ENCODE measurements at places on chromosomes 4 and X.

DNA sequence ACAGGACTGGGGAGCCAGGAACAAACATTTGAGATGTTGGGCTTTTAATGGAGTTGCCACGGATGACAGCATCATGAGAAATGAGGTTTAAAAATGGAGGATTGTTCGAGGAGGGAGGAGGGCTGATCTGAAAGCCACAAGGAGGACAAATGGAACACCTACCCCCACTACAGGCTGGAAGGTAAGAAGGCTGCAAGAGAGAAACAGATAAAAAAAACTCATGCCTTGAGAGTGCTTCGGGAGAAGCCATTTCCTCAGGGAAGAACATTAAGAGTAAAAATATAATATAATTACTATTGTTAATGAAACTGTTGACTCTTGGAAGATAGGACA is 119.5 kb upstream of the MAP9 start:
- no peak for DNase-seq

GRCh38 chr4:138512756-138513155 is 270.6 kb upstream of the SLC7A11 start:
- no peak for DNase-seq

GRCh38 chr4:8646296-8647093 is 53.9 kb downstream of the CPZ start:
- DNase-seq: no peak

DNA sequence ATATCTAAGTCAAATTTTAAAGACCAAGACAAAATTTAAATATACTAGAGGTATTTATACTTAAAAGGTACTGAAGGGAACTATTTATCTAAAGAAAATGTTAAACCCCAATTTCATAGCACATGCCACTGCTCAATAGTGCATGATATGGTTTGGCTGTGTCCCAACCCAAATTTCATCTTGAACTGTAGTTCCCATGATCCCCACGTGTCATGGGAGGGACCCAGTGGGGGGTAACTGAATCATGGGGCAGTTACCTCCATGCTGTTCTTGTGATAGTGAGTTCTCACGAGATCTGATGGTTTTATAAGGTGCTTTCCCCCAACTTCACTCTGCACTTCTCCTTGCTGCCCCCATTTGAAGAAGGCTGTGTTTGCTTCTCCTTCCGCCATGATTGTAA is 32.3 kb downstream of the MAML3 start:
- no peak for DNase-seq

DNA sequence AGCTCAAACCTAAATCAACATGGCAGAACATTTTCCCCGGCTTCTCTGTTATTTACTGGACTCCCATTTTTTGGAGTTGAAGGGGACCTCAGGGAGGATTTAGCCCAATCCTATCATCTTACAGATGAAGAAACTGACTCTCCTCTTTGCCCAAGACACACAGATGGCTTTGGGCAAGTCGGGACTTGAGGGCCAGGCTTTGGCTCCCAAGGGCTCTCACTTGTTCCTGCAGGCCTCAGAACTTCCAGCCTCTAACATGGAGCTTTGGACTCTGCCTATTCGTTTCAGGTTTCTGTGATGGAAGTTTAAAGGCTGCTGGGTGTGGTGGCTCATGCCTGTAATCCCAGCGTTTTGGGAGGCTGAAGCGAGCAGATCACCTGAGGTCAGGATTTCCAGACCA is 59.5 kb downstream of the RHOH start:
- DNase-seq: no peak

All from globus pallidus (tissue), 1 donor.